Stomach (tissue), 19 donors: ENCODE measurements at places on chromosomes 12 and 14. TPM values are rescaled to one million over a fixed set of nuclear protein-coding genes. Genes with fewer than 3 reads are reported as not detected.

DNA sequence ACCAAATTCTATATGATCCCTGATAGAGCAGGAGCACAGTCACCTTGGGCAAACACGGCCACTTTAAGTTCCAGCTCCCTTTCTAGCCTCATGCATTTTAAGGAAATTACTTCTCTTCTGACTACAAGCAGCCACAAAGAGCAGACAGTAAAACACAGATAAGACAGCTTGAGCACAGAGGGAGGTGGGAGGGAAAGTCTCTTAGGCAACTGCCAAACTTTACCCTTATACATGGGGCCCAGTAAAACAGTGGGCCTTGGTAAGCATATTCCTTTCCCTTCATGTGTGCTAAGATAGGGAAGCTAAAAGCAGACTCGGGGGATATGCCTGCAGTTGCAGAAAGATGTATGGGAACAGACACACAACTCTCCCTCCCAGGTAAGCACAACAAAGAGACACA, 235.9 kb downstream of the CPNE8 start:
- H3K4me3 ChIP-seq = no peak overlapping the region
- no peak for DNase-seq
- no peaks in the 10 kb centered on the region for H3K36me3 ChIP-seq
- no peaks in the 10 kb centered on the region for H3K27me3 ChIP-seq

DNA sequence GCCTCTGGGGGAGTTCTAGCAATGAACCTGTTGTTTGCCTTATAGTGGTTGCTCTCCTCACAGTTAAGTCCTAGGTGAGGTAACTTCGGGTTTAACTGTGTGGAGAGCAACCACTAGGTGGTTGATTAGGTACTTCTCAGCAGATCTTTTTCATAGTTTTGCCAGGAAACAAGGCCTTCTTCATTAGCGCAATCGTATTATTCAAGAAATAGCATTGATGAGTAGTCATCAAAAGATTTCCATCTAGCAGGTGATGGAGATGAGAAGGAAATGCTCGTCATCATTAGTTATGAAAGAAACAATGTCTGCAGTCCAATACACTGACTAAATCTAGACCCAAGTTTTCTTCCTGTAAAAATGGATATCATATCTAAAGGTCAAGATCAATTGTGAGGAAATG, 923.3 kb downstream of the AACS start:
- H3K4me1 ChIP-seq = peaks cover 2% of the 10 kb centered on the region
- H3K36me3 ChIP-seq = no peaks in the 10 kb centered on the region
- DNase-seq = no peak
- peaks cover 38% of the 10 kb centered on the region for H3K27me3 ChIP-seq
- no peak overlapping the region for H3K27ac ChIP-seq
- H3K4me3 ChIP-seq = no peak overlapping the region

- no peaks in the 10 kb centered on the region for H3K4me1 ChIP-seq
- H3K36me3 ChIP-seq = no peaks in the 10 kb centered on the region
- no peak for DNase-seq
- H3K27ac ChIP-seq = no peak overlapping the region
Measured at GRCh38 chr14:44854114-44854513, 107.6 kb downstream of the KLHL28 start.

GRCh38 chr14:86933460-86933859, 1059.5 kb downstream of the GALC start:
- no peak for DNase-seq
- no peak overlapping the region for H3K4me3 ChIP-seq
- no peaks in the 10 kb centered on the region for H3K36me3 ChIP-seq
- no peak overlapping the region for H3K27ac ChIP-seq
- H3K27me3 ChIP-seq = no peaks in the 10 kb centered on the region
- H3K4me1 ChIP-seq = no peaks in the 10 kb centered on the region

DNA sequence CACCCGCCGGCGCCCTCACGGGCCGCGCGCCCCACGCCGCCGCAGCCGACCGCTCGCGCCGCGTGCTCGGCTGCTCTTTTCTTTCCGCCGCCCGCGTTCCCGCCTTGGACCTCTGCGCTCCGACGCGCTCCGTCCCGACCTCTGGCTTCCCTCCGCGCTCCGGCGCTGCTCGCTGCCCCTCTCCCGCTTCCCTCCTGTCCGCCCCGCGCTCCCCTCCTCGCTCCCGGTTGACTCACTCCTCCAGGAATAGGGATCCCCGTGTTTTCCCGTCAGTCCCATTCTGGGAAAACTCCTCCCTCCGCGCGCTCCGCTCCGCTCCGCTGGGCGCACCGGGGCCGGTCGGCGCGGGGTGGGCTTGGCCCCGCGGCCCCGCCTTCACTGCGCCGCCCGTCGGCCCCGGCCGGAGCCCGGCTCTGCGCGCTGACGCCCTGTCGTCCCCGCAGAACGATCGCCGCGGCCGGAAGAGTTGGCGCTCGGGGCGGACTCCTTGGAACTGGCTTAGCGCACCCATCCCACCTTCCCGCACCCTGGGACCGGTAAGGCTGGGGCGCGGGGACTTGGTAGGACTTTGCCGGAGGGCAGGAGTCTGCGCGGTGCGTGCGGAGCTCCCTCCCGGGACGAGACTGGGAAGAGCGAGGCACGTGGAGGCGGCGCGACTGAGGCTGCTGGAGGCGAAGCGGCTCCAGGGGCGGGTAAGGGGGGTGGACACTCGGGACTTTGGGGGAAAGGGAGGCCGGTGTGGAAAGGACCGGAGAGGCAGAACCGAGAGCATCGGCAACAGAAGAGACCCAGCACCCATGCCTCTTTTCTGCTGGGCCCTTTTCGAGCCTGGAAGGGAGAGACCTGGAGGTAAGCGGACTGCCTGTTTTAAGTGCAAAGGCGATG, 550 bp downstream of the TEAD4 start:
- peaks cover 43% of the 10 kb centered on the region for H3K4me1 ChIP-seq
- H3K36me3 ChIP-seq = no peaks in the 10 kb centered on the region
- H3K27me3 ChIP-seq = no peaks in the 10 kb centered on the region
- H3K27ac ChIP-seq = peak overlapping the region; percentile 89
- H3K4me3 ChIP-seq = peak overlapping the region; percentile 68
- DNase-seq = peak; percentile 77

GRCh38 chr14:54908190-54908589, 5.6 kb upstream of the GCH1 start:
- H3K27me3 ChIP-seq = no peaks in the 10 kb centered on the region
- no peaks in the 10 kb centered on the region for H3K36me3 ChIP-seq
- H3K27ac ChIP-seq = no peak overlapping the region
- no peak overlapping the region for H3K4me3 ChIP-seq
- H3K4me1 ChIP-seq = no peaks in the 10 kb centered on the region

GRCh38 chr12:85461127-85461526, 181.1 kb downstream of the ALX1 start:
- H3K4me1 ChIP-seq = no peaks in the 10 kb centered on the region
- no peaks in the 10 kb centered on the region for H3K27me3 ChIP-seq
- no peaks in the 10 kb centered on the region for H3K36me3 ChIP-seq

Gene PLD4
- total RNA-seq = not detected

DNA sequence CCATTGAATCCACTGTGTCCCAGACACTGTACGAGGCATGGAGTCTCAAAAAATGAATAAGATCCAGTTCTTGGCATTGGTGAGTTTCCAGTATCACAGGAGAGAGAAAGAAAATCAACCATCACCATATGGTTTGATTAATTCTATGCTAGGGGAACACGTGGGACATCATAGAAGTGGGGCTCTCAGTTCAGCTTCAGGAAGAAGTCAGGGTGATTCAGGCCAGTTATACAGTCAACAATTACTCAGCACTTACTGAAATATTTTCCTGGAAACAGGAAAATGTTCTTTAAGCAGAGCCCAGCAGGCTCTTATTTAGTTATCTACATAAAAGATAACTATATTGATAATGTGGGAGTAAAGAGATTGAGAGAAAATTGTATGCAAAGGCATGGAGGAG, 407.2 kb downstream of the NOVA1 start:
- no peak overlapping the region for H3K27ac ChIP-seq
- no peak overlapping the region for H3K4me3 ChIP-seq
- no peaks in the 10 kb centered on the region for H3K36me3 ChIP-seq
